Small intestine (tissue), 16 donors: ENCODE measurements at places on chromosomes 12 and 14. TPM values are rescaled to one million over a fixed set of nuclear protein-coding genes. Genes with fewer than 3 reads are reported as not detected.

PAPLN gene
- polyA plus RNA-seq = 1.1 TPM

P2RX2 gene
- polyA plus RNA-seq = 17.7 TPM

SMCO3 gene
- not detected for polyA plus RNA-seq

KRT79 gene
- not detected for polyA plus RNA-seq

ACRBP gene
- 4.5 TPM for polyA plus RNA-seq

KRT2 gene
- polyA plus RNA-seq = not detected

SYNE3 gene
- polyA plus RNA-seq = 5.0 TPM

CLEC4D gene
- polyA plus RNA-seq = not detected

GRCh38 chr12:3119192-3119755, 42.1 kb downstream of the TSPAN9 start:
- no peak overlapping the region for H3K4me3 ChIP-seq
- H3K27me3 ChIP-seq = no peaks in the 10 kb centered on the region

GRCh38 chr12:124438437-124439056, 128.9 kb downstream of the NCOR2 start:
- H3K4me1 ChIP-seq = no peaks in the 10 kb centered on the region
- H3K36me3 ChIP-seq = peaks cover 2% of the 10 kb centered on the region
- DNase-seq = no peak
- no peaks in the 10 kb centered on the region for H3K27me3 ChIP-seq
- no peak overlapping the region for H3K27ac ChIP-seq

- H3K36me3 ChIP-seq = no peaks in the 10 kb centered on the region
- H3K4me1 ChIP-seq = peaks cover 4% of the 10 kb centered on the region
- H3K27me3 ChIP-seq = no peaks in the 10 kb centered on the region
- H3K27ac ChIP-seq = no peak overlapping the region
- no peak overlapping the region for H3K4me3 ChIP-seq
- DNase-seq = no peak
Measured at GRCh38 chr12:71218616-71219015, 60.8 kb upstream of the TSPAN8 start.

DNA sequence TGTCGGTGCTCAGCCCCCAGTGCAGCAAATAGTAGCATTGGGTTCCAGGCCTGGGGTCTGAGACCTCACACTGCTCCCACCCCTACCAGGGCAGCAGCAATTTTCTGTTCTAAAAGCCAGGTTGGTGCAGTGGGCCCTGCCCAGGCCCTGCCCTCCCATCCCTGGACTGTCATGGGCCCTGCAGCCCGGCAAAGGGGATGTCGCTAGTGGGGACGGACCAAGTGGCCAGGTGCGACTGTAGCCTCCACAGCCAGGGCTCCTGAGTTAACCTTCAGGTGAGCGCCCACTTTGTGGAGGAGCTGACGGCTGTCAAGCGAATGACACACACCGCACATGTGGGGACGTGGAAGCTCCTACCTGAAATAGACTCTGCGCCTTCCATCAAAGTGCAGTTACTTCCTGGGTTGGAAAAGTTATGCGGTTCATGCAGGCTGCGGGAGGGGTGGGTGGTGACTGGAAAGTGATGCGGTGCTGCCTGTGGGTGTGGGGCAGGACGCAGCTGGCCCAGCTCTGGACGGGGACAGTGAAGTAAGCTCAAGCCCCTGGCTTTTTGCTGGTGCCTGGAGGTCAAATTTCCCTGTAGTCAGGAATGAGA, 1.5 kb downstream of the INF2 start:
- DNase-seq = no peak
- H3K27ac ChIP-seq = no peak overlapping the region
- no peaks in the 10 kb centered on the region for H3K27me3 ChIP-seq
- H3K36me3 ChIP-seq = peaks cover 46% of the 10 kb centered on the region

GRCh38 chr12:74584483-74585062, 46.9 kb downstream of the ATXN7L3B start:
- no peak for DNase-seq
- H3K27me3 ChIP-seq = no peaks in the 10 kb centered on the region
- H3K36me3 ChIP-seq = no peaks in the 10 kb centered on the region
- peaks cover 2% of the 10 kb centered on the region for H3K4me1 ChIP-seq

DNA sequence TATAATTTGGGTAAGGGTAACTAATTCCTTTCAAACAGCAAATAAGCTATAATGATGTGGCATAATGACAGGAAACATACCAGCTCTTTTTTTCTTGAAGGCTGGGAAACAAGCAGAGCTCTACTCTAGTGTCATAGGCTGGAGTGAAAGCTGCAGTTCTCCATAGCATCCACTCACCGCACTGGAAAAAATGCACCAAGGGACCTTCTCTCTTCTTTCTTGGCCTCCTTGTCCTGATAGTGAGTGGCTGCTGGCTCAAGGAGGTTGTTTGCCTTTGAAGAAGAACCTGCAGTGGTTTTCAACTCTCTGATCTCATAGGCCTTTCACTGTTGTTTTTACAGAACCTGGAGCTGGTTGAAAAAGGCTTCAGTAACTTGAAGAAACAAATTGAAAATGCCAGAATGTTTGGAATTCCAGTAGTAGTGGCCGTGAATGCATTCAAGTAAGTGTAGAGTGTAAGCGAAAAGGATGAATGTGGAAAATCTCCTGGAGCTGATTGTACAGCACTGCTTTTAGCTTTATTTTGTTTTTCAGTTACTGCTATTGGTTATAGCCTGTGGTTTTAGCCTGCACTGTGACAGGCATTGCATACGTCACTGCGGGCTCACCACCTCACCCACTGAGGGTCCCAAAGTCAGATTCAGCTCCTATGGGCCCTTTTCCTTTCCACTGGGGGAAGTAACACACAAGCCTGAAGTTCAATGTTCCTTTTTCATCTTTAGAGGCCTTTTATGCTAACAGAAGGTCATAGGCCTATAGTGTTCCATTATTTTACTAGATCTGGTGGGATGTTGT, 17.2 kb upstream of the AKAP5 start:
- H3K4me1 ChIP-seq = no peaks in the 10 kb centered on the region
- H3K27me3 ChIP-seq = no peaks in the 10 kb centered on the region
- H3K27ac ChIP-seq = peak overlapping the region; percentile 37
- DNase-seq = peak; percentile 12

GRCh38 chr14:31029016-31029970, 3.1 kb upstream of the STRN3 start:
- no peaks in the 10 kb centered on the region for H3K36me3 ChIP-seq
- no peak overlapping the region for H3K4me3 ChIP-seq
- H3K27ac ChIP-seq = no peak overlapping the region
- no peaks in the 10 kb centered on the region for H3K4me1 ChIP-seq

DNA sequence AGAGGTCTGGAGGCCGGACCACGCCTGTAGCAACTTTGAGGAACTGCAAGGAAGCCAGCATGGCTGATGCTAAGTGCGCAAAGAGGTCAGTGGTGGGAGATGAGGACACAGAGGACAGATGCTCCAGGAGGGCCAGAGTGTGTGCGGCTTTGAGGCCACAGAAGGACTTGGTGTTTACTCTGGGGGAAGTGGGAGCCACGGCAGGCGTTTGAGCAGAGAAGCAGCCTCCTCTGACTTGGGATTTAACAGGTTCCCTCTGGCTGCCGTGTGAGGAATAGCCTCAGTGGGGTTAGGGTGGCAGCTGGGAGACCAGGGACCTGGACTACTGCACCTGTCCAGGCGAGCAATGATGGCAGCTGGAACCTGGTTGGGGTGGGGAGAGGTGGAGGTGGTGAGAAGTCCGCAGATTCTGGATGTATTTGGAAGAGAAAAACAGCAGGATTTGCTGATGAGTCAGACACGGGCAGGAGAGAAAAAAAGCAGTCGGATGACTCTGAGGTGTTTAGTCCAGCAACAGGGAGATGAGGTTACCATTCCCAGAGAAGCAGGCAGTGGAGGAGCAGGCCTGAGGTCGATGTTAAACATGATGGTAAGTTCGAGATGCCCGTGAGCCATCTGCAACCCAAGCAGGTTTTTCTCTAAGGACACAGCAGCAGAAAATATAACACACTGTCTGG, 143.5 kb downstream of the SCARB1 start:
- DNase-seq = no peak
- H3K4me1 ChIP-seq = no peaks in the 10 kb centered on the region
- peak overlapping the region; percentile 36 for H3K27ac ChIP-seq

- no peak overlapping the region for H3K4me3 ChIP-seq
- no peaks in the 10 kb centered on the region for H3K27me3 ChIP-seq
- H3K36me3 ChIP-seq = no peaks in the 10 kb centered on the region
- no peak overlapping the region for H3K27ac ChIP-seq
- peaks cover 4% of the 10 kb centered on the region for H3K4me1 ChIP-seq
- no peak for DNase-seq
Measured at GRCh38 chr12:121942145-121942718, 23.8 kb downstream of the CFAP251 start.

- no peaks in the 10 kb centered on the region for H3K4me1 ChIP-seq
- H3K36me3 ChIP-seq = no peaks in the 10 kb centered on the region
- no peak for DNase-seq
- no peak overlapping the region for H3K27ac ChIP-seq
Measured at GRCh38 chr12:49260166-49260565, 4.7 kb upstream of the TUBA1C start.

DNA sequence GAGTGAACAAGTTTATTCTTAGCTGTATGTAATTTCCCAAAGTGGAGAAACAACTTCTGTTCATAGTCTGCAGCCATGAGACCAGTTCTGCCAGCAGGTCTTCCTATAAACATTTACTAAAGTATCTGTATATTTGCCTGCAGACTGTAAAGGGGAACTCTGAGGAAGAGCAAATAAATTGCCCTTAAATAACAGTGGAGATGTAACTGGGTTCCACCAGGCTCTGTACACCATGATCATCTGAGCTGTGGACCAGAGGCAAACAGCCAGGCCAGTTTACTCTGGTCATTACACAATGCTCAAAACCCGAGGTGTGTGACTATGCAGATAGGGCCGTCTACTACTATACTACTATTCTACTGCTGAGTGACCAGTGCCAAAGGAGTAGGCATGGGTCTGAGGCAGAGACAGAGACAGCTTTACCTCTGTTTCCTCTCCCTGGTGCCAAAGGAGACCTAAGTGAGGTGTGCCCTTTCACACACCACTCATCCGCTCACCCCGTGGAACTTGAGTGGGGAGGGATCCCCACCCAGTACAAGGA, 21.1 kb upstream of the CERS5 start:
- H3K4me1 ChIP-seq = peaks cover 31% of the 10 kb centered on the region
- H3K36me3 ChIP-seq = peaks cover 4% of the 10 kb centered on the region
- no peak overlapping the region for H3K4me3 ChIP-seq
- peak overlapping the region; percentile 11 for H3K27ac ChIP-seq
- DNase-seq = no peak
- H3K27me3 ChIP-seq = no peaks in the 10 kb centered on the region

DNA sequence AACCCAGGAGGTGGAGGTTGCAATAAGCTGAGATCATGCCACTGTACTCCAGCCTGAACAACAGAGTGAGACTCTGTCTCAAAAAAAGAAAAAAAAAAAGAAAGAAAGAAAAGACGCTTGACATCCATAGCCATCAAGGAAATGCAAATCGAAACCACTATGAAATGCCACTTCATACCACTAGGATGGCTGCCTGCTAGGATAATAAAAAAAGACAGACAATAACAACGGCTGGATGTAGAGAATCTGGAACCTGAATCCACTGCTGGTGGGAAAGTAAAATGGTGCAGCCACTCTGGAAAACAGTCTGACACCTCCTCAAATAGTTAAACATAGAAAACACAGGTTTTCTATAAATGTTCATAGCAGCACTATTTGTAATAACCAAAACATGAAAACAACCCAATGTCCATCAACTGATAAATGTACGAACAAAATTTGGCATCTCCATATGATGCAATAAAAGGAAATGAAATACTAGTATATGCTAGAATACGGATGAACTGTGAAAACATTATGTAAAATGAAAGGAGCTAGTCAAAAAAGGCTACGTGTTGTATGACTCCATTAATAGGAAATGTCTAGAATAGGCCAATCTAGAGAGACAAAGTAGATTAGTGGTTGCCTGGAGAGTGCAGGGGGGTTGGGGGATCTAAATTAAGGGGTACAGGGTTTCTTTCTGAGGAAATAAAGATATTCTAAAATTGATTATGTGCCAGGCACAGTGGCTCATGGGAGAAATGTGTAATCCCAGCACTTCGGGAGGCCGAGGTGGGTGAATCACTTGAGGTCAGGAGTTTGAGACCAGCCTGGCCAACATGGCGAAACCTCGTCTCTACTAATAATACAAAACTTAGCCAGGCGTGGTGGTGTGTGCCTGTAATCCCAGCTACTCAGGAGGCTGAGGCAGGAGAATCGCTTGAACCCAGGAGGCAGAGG, 9.7 kb downstream of the WSB2 start:
- no peaks in the 10 kb centered on the region for H3K36me3 ChIP-seq
- no peak for DNase-seq
- H3K4me1 ChIP-seq = peaks cover 5% of the 10 kb centered on the region
- no peak overlapping the region for H3K4me3 ChIP-seq
- peak overlapping the region; percentile 92 for H3K27ac ChIP-seq
